ENCODE measurements at places on chromosomes 1 and 21. TPM values are rescaled to one million over a fixed set of nuclear protein-coding genes. Genes with fewer than 3 reads are reported as not detected.

Gene TMEM269
- total RNA-seq: not detected

Gene MYOC
- total RNA-seq: not detected

Gene OPTC
- not detected for total RNA-seq

Gene SHE
- not detected for total RNA-seq

Gene LRRIQ3
- total RNA-seq: 2.0 TPM

Gene SPRR1A
- not detected for total RNA-seq

Gene OR14I1
- not detected for total RNA-seq

Gene ANGPTL3
- total RNA-seq: not detected

Gene ARHGEF2
- 65.5 TPM for total RNA-seq

Gene DNALI1
- total RNA-seq: 5.9 TPM

Gene CC2D1B
- 19.9 TPM for total RNA-seq

Data from RPMI7951 (cell line).